ENCODE measurements at places on chromosomes 2 and 18. TPM values are rescaled to one million over a fixed set of nuclear protein-coding genes. Genes with fewer than 3 reads are reported as not detected.

DNA sequence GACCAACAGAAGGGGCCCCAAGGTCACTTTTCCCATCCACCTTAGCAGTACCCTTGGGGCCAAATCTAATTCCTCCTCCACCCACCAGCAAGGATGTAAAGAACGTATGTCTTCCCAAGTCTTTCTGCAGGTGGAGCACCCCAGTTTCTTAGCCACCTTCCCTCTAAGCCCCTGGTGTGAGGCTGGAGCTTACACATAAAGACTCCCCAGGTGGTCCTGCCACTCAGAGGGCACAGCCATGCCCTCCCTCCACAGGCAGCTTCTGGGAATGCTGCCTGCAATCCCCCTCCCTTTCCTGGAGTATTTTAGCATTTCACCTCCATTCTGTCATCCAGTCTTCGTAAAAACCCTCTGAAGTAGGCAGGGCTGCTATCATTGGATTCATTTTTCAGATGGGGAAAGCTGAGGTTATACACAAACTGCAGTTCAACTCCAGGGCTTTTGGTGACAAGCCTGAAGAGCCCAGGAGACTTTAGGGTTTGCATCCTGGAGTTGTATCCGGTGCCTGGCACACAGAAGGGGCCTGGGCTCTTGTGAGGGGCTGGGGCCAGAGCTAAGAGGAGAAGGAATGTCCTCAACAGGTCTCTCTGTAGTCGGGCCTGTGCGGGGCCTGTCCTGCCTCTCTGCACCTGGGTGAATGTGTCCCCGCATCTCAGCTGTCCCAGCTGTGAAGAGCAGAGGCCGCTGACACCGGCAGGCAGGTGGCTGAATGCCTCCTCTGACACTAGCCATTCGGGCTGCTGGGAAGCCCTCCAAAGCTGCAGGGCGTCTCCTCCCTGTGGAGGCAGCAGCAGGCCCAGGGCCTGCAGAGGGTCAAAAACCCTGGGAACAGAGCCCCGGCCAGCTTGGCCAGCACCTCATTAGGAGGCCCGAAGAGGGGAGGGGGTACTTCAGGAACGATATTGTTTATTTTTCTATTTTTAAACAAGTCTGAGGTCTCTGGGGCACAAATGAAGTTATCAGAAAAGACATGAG, 27.6 kb downstream of the CIB4 start:
- DNase-seq: no peak

DNA sequence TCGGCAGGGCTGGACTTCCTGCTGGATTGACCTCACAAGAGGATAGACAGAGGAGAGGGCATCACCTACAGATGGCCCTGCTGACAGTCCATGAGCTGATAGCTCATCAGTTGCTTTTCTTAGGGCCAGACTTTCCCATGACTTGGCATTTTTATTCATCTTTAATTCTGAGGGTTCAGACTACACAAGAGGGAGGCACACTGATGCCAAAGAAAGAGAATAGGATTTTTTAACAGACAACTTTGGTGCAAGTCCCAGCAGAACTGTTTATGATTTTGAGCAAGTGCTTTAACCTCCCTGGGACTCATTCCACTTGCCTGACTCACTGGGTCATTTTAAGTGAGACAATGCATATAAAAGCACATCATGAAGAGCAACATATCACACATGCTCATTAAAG, 299.2 kb downstream of the INSIG2 start:
- DNase-seq: no peak

GRCh38 chr18:33585431-33585775, 7.4 kb downstream of the ASXL3 start:
- no peak for DNase-seq

DNA sequence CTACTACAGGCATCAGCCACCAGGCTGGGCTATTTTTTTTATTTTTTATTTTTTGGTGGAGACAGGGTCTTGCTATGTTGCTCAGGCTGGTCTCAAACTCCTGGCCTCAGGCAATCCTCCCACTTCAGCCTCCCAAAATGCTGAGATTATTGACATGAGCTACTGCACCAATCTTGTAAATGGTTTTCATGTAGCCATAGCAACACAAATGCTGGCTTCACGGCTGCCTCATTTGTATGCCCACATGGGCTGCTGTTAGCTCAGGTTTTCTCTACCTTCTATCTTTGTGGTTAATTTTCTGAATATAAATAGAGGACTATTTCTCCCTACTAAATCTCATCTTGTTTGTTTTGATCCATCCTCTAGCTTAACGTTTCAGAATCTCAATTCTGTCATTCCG, 58.2 kb downstream of the PLEKHM3 start:
- no peak for DNase-seq

- no peak for DNase-seq
Observed at GRCh38 chr2:206846981-206847834, 81.8 kb downstream of the FASTKD2 start.

DNA sequence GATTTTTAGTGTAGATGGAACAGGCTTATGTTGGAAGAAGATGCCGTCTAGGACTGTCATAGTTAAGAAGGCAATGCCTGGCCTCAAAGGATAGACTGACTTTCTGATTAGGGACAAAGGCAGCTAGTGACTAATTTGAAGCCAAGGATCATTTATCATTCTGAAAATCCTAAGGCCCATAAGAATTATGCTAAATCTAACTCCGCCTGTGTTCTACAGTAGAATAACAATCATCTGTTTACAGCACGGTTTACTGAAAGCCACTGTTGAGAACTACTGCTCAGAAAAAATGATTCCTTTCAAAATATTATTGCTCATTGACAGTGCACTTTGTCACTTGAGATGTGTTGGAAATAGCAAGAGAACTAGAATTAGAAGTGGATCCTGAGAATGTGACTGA, 44.5 kb downstream of the BABAM2 start:
- DNase-seq: no peak

DNA sequence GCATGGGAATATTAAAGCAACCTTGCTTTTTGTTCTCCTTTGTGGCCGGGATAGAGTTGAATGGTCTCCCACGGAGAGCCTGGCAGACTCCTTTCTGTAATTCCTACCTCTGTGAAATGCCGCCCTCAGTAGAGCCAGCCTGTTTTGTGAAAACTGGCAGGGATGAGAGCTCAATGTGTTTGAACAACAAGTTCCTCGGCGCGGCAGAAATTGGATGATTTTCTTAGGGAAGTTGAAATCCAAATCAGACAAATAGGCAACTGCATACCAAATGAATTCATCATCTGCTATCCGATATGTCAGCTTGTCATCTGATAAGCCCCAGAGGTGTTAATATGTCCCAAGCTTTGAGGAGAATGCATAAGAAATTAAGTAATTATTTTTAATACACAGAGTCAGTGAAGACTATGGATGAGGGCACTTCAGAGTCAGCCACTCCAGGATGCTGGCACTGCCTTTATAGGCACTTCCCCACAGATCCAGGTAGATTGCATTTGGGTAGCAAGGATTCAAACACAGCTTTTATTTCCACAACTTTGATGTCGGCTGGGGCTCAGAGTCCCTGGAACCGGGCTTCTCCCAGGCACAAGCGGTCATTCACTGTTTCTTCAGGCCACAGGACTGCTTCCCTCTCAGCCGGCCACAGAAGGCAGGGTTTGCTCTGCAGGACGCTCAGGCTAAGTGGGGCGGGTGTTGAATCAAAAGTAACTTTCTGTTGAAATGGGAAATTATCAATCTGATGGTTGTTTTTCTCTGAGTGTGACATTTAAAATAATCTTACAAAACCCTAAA, 82.8 kb upstream of the REV1 start:
- no peak for DNase-seq

DNA sequence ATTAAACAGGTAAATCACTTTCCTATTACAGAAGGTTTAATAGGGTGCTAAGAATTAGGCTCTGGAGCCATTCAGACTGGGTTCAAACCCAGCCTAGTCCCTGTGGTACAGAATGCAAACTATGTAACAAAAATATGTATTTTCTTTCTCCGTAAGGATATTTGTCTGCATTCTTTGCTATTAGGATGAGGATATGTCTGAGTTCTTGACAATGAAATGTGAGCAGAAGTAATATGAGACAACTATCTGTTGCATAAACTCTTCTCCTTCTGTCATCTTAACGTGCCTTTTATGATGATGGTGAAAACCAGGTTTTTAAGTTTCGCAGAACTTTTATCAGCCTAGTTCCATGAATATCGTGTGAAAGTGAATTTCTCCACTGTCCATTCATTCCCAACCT, 1129.1 kb upstream of the ZEB2 start:
- DNase-seq: no peak

DNA sequence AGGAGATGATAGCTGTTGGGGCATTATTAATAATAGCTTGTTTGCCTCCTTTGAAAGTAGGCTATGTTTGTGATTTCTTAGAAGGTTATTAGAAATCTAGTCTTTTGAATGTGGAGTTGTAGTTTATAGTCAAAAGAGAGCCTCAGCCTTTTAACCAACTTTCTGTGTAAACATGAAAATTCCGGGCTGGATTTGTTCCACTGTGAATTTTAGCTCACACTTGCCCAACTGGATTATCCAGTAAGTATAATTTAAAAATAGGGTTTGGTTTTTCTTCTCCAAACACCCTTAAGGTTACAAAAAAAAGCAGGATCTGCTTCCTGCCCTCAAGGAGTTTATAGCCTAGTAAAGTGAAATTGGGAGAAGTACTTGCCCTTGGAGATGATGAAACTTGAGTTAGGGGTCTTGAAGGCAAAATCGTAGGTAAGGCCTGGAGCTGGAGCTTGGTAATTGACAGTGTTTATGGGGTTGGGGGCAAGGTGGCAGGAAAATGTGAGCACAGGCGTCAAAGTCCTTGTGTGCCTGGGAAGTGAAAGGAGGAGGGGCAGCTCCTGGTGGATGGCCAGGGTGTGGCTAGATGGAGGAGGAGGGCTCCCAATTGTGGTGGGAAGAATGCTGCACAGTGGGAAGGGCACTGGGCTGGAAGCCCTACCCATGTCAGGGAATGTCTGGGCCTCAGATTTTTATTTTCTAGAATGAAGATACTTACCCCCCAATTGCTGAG, 21.3 kb downstream of the ITGA6 start:
- no peak for DNase-seq

- DNase-seq: no peak
Observed at GRCh38 chr2:241009191-241009590, 10.8 kb downstream of the SNED1 start.

DNA sequence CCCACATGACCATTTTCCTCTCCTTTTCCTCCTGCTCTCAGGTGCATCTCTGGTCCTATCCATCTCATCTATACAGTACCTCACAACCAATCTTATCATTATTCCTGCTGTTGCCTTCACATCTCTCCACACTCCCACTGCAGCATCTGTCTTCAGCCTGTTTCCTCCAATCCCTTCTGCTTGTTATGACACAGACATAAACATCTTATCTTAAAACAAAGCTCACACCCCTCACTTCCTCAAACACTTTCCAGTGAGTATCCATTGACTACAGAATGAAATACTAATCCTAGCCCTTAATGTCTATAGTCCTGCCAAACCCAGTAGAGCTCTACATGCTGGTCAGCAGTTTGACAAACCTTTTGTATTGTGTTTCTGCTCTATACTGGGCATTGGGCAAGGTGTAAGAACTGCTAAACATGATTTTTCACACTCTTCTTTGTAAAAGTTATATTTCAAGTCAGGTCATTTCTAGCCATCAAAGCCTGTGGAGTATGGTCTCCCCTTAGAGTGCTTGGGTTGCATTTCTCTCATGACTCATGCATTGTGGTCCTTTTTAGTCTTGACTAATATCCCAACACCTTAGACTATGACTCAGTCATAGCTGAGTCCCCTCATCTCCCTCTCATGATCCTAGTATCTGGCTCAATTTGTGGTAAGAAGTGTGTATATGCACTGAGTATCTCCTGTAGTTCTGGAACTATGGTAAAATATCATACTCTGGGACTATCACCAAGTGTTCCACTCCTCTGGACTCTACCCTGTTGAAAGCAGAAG, 187.0 kb downstream of the CYRIA start:
- DNase-seq: no peak

GRCh38 chr2:222127660-222128059, 171.1 kb downstream of the PAX3 start:
- no peak for DNase-seq

DNA sequence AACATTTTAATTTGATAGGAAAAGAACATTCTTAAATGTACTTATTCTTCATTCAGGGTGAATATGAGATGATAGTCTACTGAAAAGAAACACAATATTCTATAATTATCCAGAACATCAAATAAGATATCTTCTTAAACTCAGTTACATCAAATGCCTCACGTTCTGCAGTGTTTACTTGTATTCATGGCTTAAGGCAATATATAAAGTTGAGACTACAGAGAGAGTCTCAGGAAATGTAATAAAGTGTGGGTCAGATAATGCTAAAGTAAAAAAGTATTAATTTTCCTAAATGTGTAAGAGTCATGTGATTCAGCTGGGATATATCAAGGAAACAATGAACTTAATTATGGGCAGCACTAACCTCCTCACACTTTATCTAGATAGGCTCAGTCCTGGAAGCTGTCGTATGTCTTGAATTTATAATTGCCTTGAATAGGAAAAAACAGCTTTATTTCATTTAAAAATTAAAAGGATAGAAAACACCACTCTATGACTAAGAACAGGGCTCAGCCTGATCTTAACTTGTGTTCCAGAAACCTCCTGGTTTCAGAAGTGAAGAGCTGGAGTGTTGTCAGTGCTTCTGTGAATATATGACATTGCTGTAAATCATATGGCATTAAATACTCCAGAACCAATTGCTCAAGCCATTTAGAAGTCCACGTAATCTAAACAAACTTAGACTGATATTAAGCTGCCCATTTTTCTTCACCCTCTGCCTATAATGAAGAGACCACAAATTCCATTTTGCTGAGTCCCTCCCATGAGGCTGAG, 240.2 kb downstream of the FSIP2 start:
- no peak for DNase-seq

DNA sequence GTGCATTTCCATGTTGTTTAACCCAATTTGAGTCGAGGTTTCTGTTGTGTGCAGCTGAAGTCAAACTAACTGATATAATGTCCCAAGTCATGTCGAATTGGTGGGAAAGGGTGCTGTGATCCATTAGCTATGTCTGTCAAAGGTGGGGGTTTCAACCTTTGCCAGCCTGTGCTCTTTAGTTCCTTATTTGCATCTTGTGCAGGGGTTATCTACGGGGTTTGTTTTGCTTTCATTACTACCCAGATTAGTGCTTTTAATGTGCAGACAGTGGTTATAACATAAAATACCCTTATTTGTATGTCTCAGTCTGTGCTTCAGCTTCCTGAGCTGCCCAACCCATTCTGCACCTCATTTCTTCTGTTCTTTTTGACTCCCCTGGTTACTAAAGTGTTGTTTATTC, 271.9 kb upstream of the CXCR4 start:
- no peak for DNase-seq

GRCh38 chr2:155687181-155687580, 645.3 kb downstream of the NR4A2 start:
- DNase-seq: no peak

DNA sequence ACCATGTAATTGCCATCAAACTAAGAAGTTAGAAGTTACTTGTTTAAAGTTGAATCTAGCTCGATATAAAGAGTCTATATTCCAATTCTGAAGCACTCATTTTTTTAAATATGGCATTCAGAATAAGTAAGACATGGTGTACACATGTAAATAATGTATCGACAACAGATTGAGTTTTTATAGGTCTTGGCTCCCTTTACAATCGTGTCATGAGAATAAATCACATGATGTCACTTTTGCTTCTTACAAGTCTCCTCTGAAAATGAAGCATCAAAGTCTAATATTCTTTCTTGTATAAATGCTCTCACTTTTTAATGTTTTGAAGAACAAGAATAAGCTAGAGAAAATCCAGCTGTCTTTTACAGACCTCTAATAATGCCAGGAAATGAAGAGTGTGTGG, 33.1 kb downstream of the LRP1B start:
- DNase-seq: no peak

GRCh38 chr2:42297322-42297936, 63.6 kb downstream of the COX7A2L start:
- peak; percentile 74 for DNase-seq

Gene SERPINB7
- not detected for total RNA-seq

Gene GPR75
- total RNA-seq: 4.0 TPM

Gene LYPD6B
- not detected for total RNA-seq

Gene MYCN
- 0.27 TPM for total RNA-seq

Gene CHRND
- total RNA-seq: not detected

All from naive thymus-derived CD4-positive, alpha-beta T cell (primary cell).